Chondrocyte (in vitro differentiated cells): ENCODE measurements at places on chromosomes 1 and 21. TPM values are rescaled to one million over a fixed set of nuclear protein-coding genes. Genes with fewer than 3 reads are reported as not detected.

The CFAP74 gene
- total RNA-seq, result not detected in 3 replicates

The MROH7 gene
- 0.15 TPM in 1 of 3 replicates, not detected in the others for total RNA-seq

The CLDN17 gene
- total RNA-seq, result not detected in 3 replicates

The DNASE2B gene
- not detected in 3 replicates for total RNA-seq

The NBL1 gene
- 158 to 249 TPM (median 159 TPM) in 3 replicates for total RNA-seq

The SLC5A9 gene
- total RNA-seq, result not detected in 3 replicates

The AXDND1 gene
- 0.20 to 0.23 TPM in 2 of 3 replicates, not detected in the other for total RNA-seq

The MMEL1 gene
- total RNA-seq, result 0.62 to 0.92 TPM in 2 of 3 replicates, not detected in the other

The CD1E gene
- total RNA-seq, result not detected in 3 replicates

The PDE9A gene
- 0.60 to 1.2 TPM (median 1.1 TPM) in 3 replicates for total RNA-seq

The SRGAP2 gene
- total RNA-seq, result 43.0 to 65.2 TPM (median 50.4 TPM) in 3 replicates

The SMG5 gene
- total RNA-seq, result 65.9 to 76.1 TPM (median 73.5 TPM) in 3 replicates

The TRIM62 gene
- 17.3 to 35.1 TPM (median 17.7 TPM) in 3 replicates for total RNA-seq

The MPL gene
- not detected in 3 replicates for total RNA-seq
